CD4-positive, alpha-beta T cell (primary cell): ENCODE measurements at places on chromosomes 2 and 18.

DNA sequence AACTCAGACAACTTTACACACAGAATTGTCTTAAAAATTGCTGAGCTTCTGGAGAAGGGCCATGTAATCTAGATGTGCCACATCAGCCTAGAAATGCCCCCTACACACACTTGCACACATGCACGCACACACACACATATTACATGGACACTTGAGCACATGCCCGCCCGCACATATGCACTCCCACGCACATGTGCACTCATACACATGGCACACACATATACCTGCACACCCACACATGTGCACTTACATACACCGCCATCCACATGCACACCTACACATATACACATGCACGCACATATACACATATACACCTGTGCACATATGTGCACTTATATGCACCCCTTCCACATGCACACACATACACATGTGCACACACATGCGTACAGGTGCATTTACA lies 213.7 kb downstream of the SEPTIN10 start:
- no peak for DNase-seq

DNA sequence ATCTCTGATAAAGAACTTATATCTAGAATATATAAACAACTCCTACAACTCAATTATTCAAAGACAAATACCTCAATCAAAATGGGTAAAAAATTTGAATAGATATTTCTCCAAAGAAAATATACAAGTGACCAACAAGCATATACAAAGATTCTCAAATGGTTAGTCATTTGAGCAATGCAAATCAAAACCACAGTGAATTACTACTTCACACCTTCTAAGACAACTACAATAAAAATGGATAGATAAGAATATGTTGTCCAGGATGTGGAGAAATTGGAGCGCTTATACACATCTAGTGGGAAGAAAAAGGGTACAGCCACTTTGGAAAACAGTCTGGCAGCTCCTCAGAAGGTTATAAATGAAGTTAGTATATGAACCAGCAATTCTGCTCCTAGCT lies 332.9 kb downstream of the TGIF1 start:
- DNase-seq: no peak

- DNase-seq: no peak
These were observed 151.9 kb downstream of the FHOD3 start for GRCh38 chr18:36449451-36449850.

DNA sequence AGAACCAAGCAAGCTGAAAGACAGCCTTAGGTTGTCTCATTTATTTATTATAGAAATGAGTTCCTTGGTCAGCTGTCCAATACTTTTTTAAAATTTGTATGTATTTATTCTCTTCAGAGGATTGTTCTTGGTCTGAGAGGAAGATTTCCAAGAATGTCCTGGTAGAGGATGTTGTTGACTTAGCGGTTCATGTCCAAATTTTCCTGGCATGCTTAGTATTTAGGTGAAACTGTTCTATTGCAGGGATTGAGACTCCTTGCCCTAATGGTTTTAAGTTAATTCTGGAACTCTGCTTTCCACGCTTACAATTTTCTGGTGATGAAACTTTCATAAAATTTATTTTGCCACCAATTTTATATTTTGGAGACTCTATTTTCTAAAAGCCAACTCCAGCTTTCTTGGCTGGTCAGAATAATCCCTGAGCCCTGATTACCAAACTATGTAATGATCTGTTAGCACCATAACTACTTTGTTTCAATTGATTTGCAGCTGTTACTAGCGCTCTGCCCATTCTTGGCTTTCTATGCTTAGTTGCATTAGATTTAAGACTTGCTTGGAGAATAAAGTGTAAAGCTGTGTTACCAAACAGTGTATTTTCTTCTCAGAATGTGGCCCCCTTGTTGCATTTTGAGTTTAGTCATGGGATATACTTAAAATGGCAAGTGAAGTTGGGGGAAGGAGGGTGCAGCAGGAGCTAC lies 1868.8 kb upstream of the CELF4 start:
- DNase-seq: no peak

- DNase-seq: no peak
These were observed 5.3 kb upstream of the FOSL2 start for GRCh38 chr2:28387082-28387960.

GRCh38 chr18:46718501-46719341 lies 38.1 kb downstream of the ST8SIA5 start:
- DNase-seq: no peak

DNA sequence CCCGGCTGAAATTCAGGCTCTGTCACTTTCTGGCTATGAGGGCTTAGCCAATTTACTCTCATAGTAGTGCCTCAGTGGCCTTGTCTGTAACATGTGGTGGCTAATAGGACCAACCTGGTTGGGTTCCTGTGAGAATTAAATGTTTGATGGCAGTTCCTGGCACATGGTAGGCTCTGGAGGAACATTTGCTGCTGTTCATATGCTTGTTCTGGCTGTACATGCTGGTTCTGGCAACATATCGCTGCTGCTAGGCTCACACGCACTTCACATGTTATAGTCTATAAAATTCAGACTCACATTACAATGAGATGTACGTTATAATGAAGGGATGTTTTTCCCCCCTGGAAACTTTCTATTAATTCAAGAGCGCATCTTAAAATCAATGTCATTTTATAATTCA lies 417.7 kb upstream of the GYPC start:
- DNase-seq: no peak
